Forelimb muscle (tissue), 1 donor: ENCODE measurements at places on chromosomes 4 and X.

- DNase-seq, result no peak
These were observed 157.3 kb downstream of the AASDH start for GRCh38 chr4:56229947-56230346.

DNA sequence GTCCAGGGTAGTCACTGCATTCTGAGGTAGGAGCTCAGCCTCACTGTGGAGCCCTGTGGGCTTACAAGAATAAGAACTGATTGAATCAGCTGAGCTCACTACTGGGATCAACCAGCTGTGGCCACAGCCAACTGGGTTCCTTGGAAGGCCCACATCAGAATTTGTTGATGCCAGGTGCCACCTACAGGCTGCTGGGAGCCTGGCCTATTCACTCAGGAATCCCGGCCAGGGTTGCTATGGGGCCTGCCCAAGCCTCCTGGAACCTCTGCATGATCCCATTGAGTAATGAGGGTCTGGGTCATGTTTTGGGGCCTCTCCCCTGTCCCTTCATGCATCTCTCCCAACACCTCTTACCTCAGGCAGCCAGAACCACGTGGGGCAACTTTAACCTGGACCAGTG, 53.9 kb upstream of the KIAA1210 start:
- no peak for DNase-seq

DNA sequence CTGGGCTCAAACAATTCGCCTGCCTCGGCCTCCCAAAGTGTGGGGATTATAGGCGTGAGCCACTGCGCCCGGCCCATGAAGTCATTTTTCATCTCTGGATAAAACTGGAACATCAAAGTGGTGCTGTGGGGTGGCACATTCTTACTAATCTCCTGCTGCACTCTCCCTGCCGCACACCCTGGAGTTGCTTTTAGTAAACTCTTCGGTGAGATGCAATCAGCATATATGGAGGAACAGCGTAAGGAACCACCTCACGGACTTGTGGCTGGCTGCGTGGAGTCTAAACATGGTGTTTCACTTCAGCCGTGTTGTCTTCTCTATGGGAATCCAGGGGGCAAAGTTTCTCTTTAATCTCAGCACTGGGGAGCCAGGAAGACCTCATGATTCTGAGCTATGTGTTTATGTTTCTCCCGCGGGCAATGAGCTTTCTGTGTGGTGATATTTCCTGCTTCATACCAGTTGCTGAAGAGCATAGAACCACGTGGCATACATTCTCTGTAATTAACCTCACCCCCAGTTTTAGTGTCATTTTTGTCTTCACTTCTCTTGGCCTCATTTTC, 2.1 kb upstream of the RHOH start:
- DNase-seq, result no peak

DNA sequence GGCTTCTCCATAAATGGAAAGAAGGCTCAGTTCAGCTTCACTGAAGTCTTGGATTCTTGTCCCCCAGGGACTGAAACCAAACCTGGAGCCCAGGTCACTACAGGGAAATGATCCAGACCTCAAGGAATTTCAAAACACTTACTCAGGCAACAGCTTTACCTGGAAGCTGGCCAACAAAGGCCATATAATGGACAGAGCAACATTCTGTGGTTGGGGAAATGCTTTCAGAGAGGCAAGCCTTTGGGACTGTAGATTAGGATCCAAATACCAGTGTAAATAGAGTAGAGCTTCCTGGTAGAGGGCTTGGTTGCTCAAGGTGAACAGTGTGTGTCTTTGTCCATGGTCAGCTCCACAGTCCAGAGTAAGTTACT, 57.0 kb upstream of the PROM1 start:
- no peak for DNase-seq

- DNase-seq, result no peak
These were observed 85.1 kb downstream of the SLC9A7 start for GRCh38 chrX:46673620-46674359.

DNA sequence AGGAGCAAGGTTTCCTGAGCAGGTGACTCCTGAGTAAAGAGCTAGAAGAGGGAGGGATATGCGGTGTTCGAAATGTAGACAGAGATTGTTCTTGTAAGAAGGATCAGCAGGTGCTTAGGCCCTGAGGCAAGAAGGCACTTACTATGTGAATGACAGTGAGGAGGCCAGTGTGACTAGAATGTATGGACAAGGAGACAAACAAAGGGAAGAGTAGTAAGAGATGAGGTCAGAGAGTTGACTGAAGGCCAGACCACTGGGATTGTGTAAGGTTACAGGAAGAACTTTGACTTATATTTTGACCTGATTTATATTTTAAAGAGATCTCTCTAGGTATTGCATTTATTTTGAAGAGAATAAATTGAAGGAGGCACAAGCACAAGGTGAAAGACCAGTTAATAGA, 118.4 kb upstream of the ENPEP start:
- DNase-seq, result no peak

DNA sequence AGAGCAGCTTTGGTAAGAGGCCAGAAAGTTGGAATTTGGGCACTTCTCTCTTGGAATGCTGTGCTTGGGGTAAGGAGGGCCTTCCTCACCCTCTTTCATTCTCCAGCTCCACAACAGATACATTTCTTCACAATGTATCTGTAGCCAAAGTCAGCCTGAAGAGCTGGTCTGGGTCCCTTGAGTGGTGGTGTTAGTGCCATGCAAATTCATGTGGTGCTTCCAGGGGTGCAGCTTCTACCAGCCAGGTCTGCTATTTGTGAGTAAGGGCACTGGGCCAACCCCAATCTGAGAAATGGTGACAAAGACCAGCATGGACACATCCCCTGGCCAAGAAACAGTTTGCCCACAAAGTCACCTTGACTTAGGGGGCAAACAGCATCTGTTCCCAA, 17.8 kb downstream of the AMER1 start:
- no peak for DNase-seq

GRCh38 chr4:140298001-140298400, 75.4 kb upstream of the SCOC start:
- no peak for DNase-seq

GRCh38 chrX:130857207-130857606, 45.8 kb downstream of the ENOX2 start:
- no peak for DNase-seq

- DNase-seq, result no peak
These were observed 49.4 kb upstream of the CAMK2D start for GRCh38 chr4:113810906-113811305.

GRCh38 chrX:68762766-68763165, 66.1 kb upstream of the EFNB1 start:
- DNase-seq, result no peak

GRCh38 chrX:8813036-8813435, 11.9 kb upstream of the FAM9A start:
- DNase-seq, result no peak

GRCh38 chrX:119375561-119375960, 23.6 kb upstream of the SLC25A43 start:
- no peak for DNase-seq

DNA sequence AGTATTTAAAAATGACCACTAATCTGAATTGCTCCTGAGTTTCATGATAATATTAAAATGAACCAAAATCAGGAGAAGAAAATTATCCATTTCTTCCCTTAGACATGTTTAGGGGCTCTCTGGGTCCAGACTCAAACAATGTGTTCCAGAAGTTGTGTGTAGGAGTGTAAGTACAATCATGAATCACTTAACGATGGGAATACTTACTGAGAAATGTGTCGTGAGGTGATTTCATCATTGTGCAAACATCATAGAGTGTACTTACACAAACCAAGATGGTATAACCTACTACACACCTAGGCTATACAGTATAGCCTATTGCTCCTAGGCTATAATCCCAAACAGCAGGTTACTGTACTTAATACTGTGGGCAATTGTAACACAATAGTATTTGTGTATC, 74.8 kb downstream of the STPG2 start:
- no peak for DNase-seq

GRCh38 chr4:90357117-90357710, 230.0 kb downstream of the CCSER1 start:
- peak; percentile 22 for DNase-seq

DNA sequence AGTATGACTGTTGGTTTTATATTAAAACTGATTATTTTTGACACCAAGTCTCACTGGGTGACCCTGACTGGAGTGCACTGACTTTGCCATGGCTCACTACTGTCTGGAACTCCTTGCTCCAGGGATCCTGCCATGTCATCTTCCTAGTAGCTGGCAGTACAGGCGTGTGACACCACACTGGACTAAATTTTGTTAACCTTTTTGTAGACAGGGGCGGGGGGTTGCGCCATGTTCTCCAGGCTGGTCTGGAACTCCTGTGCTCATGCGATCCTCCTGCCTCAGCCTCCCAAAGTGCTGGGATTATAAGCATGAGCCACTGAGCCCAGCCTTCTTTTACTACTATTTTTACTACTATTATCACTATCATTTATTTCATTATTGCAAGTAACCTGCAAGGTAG, 8.9 kb downstream of the XAGE1A start:
- DNase-seq, result no peak

GRCh38 chrX:71536285-71536684, 3.4 kb downstream of the OGT start:
- no peak for DNase-seq

GRCh38 chr4:7420661-7421040, 14.1 kb downstream of the PSAPL1 start:
- no peak for DNase-seq

DNA sequence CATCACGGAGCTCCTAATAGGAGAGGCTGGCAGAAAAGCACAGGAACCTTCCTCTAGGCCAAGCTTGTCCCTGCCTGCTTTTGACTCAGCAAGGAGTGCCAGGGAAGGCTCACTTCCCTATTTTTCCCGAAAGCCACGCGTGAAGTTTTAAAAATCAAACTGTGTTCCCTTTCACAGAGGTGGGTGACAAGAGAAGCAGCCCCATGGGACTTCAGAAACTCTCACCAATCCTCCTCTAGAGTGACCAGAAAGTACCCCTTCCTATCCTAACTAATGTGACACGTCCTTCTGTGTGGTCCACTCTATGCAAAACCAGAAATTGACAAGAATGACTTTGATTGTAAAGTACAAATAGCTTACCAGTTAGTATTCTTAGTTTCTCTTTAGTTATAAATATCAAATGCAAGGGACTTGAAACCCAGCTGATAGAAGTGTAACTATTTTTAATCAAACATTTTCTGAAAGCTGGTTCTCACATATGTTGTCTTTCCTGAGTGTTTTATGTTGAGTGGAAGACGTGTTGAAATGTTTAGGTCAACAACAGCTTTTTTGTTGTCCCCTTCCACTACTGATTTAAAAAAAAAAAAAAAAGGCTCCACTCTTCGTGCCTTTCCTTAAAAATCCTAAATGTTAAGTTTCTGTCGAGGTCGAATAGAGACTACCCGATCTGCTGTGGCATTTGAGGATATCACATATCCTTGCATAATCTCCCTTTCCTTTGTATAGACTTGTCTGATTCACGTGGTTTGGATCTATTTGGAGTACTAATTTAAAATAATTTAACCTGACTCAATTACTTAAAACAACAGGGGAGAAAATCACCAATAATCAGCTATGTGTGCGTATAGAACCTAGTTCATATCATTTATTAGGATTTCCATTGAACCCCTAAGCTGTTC, 42.1 kb downstream of the NFKB1 start:
- no peak for DNase-seq

- DNase-seq, result no peak
These were observed 26.3 kb upstream of the ADGRL3 start for GRCh38 chr4:61173799-61174198.

GRCh38 chr4:85717351-85717750, 242.4 kb downstream of the ARHGAP24 start:
- no peak for DNase-seq

GRCh38 chrX:8591501-8591900, 126.9 kb downstream of the VCX3B start:
- no peak for DNase-seq

- no peak for DNase-seq
These were observed 193.8 kb downstream of the ADAMTS3 start for GRCh38 chr4:72375073-72375736.

- no peak for DNase-seq
These were observed 49.8 kb upstream of the HMX1 start for GRCh38 chr4:8921465-8921864.

DNA sequence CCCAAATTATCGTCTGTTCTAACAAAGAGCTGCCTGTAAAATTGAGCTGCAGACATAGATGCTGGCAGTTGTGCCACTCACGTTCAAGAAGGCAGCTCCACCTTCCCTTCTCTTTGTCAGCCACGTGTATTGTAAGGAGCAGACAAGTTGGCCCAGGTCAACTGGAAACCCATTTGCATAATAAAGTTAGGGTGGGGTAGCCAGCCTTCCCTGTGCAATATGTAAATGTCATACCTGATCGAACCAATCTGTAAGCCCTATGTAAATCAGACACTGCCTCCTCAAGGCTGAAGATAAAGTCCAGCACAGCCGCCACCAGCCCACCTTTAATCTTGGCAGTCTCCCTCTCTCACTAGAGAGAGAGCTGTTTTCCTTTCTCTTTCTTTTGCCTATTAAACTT, 117.2 kb downstream of the TMEM144 start:
- no peak for DNase-seq

- DNase-seq, result no peak
These were observed 143.3 kb downstream of the BANK1 start for GRCh38 chr4:101933855-101934254.

- no peak for DNase-seq
These were observed 45.4 kb upstream of the PAQR3 start for GRCh38 chr4:78984593-78984992.

- DNase-seq, result no peak
These were observed 23.4 kb upstream of the G3BP2 start for GRCh38 chr4:75696581-75696980.

- DNase-seq, result no peak
These were observed 39.7 kb upstream of the OGT start for GRCh38 chrX:71493111-71493613.

- DNase-seq, result no peak
These were observed 38.6 kb downstream of the COL4A6 start for GRCh38 chrX:108399418-108400165.

DNA sequence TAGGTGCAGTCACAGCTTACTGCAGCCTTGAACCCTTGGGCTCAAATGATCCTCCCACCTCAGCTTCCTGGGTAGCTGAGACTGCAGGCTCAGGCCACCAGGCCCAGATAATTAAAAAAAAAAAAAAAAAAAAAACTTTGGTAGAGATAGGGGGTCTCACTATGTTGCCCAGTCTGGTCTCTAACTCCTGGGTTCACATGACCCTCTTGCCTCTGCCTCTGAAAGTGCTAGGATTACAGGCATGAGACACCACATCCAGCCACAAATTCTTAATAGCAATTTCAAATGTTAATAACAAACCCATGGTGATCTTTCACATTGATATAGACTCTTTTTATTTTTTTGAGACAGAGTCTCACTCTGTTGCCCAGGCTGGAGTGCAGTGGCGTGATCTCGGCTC, 12.3 kb upstream of the FGF5 start:
- DNase-seq, result no peak

DNA sequence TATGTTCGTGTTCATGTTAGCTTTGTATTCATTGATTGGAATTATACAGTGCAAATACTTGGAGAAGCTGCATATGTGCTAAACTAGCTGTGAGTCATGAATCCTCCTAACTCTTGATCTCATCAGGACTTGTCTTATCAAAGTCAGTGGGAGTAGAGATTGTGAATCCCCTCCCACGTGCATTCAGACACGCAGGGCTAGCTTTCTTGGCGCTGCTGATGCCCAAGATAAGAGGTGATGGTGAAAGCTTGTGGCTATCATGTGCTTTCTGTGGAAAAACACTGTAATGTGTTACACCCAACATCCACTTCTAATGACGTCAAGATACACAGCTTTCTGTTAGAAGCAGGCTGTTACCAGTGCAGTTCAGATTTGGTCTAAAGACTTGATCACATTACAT, 348.7 kb upstream of the HAND2 start:
- DNase-seq, result no peak
